Skeletal muscle cell (primary cell): ENCODE measurements at places on chromosomes 13 and 19.

GRCh38 chr13:39505151-39505550 is 97.8 kb downstream of the LHFPL6 start:
- DNase-seq, result no peak

GRCh38 chr13:113050734-113051431 is 54.7 kb upstream of the F7 start:
- DNase-seq, result no peak

GRCh38 chr19:46748325-46749109 is 2.3 kb upstream of the STRN4 start:
- DNase-seq, result no peak

- DNase-seq, result no peak
Observed at GRCh38 chr13:113145911-113146598, 12.4 kb upstream of the PROZ start.

- DNase-seq, result no peak
Observed at GRCh38 chr13:109734002-109734785, 52.2 kb downstream of the IRS2 start.

DNA sequence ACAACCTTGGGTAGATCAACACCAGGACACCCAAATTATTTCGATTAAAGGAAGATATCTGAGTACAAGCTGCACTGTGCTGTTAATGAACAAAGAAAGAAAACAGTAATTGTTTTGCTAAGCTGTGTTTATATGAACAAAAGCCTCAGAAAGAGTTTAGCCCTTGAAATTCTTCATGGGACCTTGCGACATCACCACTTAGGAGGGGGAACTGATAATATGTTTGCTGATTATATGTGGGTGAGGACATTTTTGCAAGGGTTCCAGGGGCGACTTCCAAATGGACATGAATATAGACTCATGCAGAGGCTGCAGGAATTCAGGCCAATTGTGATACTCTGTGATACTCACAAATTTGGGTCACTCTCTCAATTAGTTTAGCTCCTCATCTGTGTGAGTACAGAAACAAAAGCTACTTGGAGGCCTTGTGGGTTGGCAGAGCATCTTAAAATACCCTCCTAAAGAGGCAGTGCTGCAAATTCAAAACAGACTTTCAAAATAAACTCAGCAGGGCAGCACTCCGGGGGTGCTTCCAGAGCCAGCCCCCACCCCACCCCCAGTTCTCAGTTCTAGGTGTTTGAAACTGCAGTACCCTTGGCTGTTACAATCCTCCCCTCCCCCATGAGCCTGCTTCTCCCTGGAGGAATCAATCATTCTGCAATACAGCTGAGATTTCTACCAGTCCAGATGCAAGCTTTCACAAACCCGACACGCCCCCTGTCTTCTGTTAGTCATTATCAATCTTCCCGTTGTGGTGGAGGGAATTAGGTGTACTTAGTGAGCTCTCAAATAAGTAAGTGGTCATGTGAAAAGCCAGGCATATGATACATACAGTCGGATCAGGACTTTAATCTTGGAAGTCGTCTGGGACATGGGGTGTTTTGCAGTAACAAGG is 97.0 kb upstream of the MBNL2 start:
- DNase-seq, result peak; percentile 95

DNA sequence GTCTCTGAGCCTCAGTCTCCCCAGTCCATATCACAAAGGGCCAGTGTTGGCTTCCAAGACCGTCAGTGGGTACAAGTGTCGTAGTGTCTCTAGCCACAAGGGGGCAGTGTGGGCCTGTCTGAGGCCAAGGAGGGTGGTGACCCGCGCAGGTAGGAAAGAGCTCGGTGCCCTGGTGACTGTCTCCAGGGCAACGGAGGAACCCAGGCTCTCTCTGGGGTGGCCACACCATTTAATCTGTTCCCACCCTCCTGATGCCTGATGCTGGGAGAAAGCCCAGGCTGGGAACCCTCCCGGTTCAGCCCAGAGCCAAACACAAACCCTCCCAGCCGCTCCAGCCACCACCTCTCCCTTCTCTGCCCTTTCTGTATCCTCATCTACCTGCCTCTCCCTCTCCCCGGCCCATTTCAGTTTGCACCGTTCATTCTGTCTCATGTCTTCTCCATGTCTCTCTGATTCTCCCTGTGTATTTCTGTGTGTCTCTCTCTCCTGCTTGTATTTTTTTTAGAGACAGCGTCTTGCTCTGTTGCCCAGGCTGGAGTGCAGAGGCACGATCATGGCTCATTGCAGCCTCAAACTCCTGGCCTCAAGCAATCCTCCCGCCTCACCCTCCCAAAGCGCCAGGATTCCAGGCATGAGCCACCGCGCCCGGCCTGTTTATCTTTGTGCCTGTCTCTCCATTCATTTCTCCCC is 17.5 kb upstream of the MEIS3 start:
- no peak for DNase-seq

- no peak for DNase-seq
Observed at GRCh38 chr13:62631124-62631523, 1215.5 kb upstream of the PCDH20 start.

- no peak for DNase-seq
Observed at GRCh38 chr13:46041419-46041839, 11.1 kb downstream of the ZC3H13 start.

DNA sequence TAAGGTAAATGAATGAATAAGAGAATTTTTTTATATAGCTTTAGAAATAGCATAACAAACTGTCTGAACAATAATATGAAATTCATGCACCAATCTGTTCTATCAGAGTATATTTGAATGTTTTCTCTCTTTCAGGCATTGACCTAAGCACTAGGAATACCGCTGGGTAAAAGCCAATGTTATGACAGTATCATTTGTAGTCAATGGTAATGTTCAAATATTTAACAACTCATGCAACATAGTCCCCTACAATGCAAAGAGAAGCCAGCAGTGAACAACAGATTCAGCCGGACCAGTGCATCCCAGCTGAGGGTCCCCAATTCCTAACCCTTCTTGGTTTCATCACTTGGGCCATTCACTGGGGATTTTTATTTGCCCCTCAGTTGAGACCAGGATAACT is 52.6 kb upstream of the MYCBP2 start:
- DNase-seq, result no peak

DNA sequence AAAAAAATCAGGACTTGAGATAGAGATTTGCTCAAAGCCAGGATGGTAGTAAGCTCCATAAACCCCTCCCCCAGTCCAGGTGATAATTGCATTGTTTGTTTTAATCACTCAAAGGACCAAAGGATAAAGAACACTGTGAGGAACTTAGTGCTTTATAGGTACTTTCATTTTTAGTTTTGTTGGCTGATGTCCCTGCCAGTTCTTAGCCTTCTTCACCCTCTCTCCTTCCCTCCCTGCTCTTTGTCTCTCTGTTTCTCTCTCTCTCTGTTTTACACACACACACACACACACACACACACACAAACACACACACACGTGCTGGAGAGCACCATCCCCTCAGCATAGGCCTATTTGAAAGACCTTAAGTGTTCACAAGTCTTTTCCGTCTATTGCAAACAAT is 5.2 kb downstream of the FRY start:
- DNase-seq, result no peak
